LoVo (cell line): ENCODE measurements at places on chromosomes 3 and 15.

- no peak for DNase-seq
Observed at GRCh38 chr3:155891321-155891720, 20.9 kb downstream of the GMPS start.

DNA sequence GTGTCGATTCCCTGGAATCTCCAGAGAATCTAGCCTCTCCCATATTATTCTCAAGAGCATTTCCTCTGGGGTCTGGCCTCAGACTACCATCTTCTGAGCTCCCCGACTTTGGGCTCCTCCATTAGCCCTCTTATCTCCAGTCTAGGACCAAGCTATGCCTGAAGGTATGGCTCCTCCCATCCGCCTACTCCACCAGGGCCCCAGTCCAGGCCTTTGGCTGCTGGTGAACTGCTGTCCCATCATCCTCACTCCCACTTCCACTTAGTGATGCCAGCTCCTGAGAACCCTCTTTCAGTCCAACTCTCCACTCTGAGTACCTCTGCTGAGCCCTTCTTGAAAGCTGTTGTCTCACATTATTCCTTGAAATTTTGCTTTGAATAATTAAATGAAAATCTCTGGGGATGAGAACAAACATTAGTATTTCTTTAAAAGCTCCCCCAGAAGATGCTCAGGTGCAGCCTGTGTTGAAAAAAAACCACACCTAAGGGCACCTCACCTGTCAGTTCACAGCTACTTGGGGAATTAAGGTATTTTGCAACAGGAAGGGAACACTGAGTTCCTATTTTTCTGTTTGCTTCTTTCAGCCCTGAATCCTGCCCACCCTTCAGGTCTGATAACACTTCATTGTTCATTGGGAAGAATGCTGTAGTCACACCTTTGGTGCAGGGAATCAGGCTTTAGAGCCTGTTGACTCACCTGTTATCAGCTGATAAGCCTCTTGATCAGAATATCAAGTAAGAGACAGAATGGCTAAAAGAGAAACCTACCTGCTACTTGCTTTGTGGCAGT, 9.5 kb downstream of the CLDN18 start:
- DNase-seq = no peak

DNA sequence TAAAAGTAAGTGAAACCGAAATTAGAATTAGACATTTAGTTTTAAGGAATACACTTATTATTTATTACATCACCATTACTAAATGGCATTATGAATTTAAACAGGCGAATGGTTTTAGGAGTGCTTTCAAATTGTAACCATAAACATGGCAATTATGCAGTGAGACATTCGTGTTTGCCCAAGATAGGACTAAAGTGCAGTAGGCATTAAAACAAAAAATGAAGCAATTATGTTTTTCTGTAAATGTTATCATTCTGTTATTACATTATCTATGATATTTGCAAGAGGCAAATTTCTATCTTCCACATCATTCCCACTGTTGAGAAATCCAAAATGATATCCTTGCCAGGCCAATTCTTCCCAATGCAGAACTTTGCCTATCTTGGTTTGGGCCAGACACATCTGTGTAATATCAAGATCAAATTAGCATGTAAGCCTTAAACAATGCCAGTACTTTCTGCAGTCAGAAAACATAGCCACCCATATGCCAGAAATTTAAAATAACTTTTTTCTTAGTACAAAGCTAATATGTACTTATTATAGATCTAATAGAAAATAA, 156.9 kb downstream of the ATP8B4 start:
- DNase-seq = no peak

- no peak for DNase-seq
Observed at GRCh38 chr3:40223856-40224255, 85.7 kb upstream of the EIF1B start.

DNA sequence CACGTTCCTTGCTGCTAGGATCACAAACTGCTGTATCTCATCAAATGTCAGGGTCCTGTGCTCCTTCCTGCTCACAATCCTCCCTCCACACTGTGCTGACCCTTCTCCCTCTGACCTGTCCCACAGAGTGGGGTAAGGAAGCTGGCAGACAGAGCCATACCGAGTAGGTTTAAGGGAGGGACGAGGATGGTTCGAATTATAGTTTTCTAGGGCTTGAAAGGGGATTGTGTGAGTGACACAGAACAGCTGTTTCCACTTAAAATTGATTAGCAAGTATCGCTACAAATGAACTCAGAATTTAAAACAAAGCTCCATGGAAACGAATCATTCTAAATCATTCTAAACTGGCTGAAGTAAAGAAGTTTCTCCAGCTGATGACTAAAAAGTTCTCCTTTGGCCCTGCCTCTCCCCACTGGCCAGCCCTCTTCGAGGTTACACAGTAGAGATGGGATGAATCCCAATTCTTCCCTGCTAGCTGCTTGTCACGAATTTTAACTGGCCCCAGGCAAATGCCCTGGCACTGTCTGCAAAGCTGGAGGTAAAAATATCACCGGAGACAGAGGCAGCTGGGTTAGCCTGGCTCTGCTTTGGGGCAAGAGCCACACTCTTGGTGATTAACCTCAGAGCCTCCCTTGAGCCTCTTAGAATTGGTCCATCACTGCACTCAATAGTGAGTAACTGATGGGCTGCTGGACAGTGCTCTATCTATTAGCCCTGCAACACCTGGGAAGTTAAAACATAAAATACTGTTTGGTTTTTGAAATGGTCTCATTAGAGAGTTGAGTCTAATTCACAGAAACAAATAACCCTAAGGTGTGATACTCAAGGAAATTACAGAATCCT, 194.9 kb downstream of the CHST2 start:
- DNase-seq = no peak

DNA sequence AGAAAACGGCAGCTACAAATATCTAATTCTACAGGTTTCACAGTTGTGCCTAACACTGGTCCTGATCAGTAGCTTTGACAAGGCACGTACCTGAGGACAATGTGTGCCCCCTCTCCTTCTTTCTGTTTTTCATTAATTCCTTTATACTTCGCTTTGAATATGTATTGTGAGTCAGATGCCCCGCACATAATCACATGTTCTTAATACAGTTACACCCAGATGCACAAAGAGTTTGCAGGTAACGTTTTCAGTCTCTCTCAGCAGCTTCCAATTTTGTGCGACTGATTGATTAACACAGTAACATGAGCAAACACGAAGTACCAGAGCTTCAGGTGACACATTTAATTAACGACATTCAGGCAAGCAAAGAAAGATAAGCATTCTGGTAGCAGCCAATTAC, 209.8 kb upstream of the ZPLD1 start:
- no peak for DNase-seq

DNA sequence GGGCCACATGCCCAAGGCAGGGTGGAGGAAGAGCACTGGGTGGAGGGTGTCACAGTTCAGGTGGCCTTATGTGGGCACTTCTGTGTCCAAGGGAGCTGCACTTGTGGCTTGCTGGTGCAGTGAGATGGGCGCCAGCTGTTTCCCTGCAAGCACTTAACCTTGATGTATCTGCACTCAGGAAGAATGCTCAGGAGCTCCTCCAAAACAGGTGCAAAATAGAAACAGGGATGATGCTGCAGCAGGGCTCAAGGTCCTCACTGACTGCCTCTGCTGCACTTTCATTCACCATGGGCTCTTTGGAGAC, 151.3 kb downstream of the CADPS start:
- DNase-seq = no peak

DNA sequence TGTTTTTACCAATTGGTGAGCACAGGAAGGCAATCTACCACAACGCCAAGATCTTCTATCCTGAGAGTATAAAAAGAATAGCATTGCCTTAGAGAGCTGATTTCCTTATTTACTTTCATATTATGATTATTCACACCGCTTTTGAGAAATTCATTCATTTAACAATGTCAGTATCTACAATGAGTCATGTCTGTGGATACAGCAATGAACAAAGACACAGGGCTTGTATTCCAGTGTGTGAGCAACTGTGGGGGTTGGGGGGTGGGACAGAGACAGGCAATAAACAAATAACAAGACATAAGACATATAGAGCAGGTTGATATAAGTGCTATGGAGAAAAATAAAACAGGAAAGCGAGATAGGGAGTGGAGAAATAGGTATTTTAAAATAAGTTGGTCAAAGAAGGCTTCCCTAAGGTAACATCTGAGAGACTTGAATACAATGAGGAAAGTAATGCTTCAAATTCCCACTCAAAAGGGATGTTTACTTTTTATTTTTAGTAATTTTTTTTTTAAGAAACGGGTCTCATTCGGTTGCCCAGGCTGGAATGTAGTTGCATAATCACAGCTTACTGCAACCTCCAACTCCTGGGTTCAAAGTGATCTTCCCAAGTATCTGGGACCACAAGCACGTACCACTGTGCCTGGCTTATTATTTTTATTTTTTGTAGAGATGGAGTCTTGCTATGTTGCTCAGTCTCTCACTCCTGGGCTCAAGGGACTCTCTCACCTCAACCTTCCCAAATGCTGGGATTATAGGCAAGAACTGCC, 45.7 kb downstream of the PGBD4 start:
- no peak for DNase-seq

GRCh38 chr3:14042680-14043079, 82.0 kb downstream of the CHCHD4 start:
- no peak for DNase-seq

DNA sequence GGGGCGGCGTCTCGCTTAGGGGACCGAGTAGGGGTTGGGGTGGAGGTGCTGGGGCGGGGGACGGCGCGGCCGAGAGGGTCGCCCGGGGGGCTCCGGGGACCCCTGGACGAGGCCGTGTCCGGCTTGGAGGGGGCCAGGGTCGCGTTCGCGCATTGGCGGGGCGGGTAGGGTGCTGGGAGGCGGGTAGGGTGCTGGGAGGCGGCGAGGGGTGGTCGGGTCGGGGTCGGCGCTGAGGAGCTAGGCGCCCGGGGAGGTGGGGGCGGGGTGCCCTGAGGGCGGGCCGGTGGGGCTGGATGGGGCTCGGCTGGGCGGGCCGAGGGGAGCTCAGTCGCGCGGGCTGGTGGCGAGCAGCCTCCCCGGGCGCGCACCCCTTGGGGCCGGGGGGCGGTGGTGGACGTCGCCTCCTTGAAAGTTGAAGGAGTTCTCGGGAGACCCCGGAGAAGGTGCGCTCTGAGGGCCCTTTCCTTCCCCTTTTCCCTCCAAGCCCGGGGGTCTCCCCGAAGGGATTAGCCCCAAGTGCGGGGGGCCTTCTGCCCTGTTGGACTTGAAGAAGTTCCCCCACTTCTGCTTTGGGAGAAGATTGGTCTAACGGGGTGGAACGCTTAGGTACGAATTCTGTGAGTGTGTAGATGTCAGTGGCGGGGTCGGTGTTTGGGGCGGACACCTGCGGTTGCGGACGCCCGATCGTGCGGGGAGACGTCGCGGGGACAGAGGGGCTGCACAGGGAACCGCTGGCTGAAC, 543 bp downstream of the MEF2A start:
- DNase-seq = no peak

DNA sequence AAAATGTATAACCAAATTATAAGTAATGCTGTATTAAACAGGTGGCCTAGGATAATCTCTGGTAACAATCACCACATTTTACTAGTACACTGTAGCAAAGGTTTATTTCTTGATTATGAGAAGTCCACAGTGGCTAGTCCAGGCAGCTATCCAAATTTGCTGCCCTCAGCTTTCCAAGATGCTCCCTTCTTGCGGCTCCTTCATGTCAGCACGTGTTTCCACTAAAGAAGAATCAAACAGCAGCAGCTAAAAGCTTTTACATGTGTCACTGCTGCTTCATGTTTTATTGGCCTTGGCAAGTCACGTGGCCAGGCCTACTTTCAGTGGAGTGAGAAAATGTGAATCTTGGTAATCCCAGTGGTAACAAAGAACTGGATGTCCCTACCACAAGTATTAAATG, 5.6 kb upstream of the RBMS3 start:
- no peak for DNase-seq

DNA sequence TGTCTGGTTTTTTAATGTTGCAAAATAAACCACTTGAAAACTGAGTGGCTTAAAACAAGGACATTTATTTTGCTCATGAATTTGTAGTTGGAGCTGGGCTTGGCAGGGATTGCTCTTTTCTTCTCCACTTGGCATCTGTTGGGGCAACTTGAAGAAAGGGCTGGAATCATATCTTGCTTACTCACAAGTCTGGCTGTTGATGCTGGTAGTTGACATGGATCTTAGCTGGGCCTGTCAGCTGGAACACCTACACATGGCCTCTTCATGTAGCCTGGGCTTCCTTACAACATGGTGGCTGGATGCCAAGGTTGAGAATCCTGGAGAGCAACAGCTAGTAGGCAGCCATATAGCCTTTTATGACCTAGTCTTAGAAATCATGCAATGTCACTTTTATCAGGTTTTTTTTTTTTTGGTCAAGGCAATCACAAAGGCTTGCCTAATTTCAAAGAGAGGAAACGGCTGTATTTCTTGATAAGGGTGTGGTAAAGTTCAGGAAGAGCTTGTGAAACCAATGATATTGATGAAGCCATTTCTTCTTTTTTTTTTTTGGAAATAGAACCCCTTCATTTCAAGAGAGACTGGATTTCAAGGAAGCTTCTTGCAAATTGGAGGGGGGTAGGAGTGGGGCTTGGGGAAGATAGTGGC, 262.1 kb downstream of the IL20RB start:
- no peak for DNase-seq

DNA sequence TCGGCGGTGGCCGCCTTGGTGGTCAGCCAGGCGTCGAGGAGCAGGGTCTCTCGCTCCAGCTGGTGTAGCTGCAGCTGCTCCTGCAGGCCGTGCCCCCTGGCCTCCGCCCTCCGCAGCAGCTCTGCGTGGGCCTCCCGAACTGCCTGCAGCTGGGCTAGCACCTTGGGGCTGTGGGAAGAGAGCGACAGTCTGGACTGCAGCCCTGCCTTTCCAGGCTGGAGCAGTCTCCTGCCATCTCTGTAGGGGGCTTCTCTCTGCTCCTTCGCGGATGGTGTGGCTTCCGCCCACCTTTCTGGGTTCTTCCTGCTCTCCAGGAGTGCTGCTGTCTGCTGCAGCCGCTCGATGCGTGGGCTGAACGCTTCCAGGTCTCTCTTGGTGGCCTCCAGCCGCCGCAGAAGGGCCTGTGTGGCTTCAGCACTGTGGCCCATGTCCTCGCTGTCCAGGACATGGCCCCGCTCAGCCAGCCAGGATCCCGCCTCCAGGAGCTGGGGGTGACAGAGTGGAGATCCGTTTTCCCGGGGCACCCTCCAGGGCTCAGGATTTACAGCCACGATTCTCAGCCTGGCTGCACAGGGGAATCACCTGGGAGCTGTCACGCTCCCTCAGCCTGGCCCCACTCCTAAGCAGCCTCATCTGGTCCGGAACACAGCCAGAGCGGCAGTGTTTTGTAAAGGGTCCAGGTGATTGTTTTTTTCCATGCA, 16.8 kb downstream of the PLA2G4B start:
- DNase-seq = no peak

DNA sequence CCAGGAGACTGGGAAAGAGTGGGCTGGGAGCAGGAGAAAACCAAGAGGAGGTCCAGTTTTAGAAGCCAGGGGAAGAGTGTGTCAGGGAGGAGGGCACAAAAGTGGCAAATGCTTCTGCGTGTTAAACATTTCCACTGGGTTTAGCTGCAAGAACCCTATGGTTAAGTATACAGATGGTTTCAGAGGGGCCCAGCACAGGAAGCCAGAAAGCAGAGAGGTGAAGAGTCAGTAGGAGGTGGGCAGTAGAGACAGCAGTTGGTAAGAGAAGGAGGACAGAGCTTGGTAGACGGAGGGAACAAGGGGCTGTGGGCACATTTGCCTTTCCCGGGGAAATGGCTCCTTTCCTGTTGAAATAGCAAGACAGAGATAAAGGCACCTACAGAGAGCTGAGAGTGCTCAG, 133.8 kb downstream of the EPHB1 start:
- DNase-seq = no peak
